CD14-positive monocyte (primary cell): ENCODE measurements at places on chromosomes 7 and 10. TPM values are rescaled to one million over a fixed set of nuclear protein-coding genes. Genes with fewer than 3 reads are reported as not detected.

DNA sequence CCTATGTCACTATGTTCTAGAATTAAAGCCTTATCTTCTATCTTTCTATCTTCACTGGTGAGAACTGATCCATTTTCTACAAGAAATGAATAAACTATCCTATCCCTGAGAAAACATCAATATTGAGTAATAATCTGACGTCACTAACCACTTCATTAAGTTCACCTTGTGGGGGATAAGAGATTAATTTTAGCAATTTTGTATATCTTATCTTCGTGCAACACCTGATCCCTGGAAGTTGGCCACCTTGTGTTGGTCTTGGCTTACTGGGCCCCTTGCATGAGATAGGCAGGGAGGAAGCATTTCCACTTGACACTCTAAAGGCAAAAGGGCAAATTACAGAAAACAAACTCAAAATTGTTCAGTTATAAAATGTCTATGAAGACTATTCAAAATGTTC lies 20.1 kb upstream of the OR6B1 start:
- DNase-seq = no peak

DNA sequence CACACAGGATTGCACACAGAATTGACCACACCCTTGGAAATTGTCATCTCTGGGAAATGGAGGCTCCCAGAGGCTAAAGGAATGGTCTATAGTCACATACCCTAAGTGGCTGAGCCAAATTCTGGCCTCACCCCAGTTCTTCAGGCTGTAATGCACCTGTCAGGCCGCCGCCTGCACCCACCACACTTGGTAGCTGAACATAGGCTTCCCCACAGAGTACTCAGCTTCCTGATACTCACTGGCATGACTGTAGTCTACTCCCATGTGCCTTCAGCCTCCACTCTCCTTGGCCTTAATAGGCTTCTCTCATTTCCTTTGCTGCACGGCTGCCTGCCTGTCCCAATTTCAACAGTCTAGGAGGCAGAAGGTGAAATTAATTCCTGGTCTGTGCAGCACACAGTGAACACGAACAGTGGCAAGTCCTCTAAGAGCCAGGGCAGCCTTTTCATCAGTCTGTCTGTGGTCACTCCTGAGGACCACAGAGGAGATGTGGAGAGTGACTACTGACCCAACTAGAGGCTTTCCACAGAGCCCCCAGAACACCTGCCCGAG lies 42.5 kb downstream of the NUDCD3 start:
- DNase-seq = no peak

Gene SGCE
- polyA plus RNA-seq = not detected

- no peak for DNase-seq
Measured at GRCh38 chr7:66033471-66034385, 41.9 kb upstream of the ASL start.

Gene ALDH18A1
- 2.6 TPM for polyA plus RNA-seq

Gene DOCK1
- 0.35 TPM for polyA plus RNA-seq

GRCh38 chr7:70523249-70523988 lies 608.5 kb upstream of the GALNT17 start:
- no peak for DNase-seq

- DNase-seq = no peak
Measured at GRCh38 chr7:107850216-107850615, 40.8 kb upstream of the DLD start.

- no peak for DNase-seq
Measured at GRCh38 chr10:43122826-43123225, 15.4 kb upstream of the CSGALNACT2 start.

Gene BAIAP2L1
- polyA plus RNA-seq = 0.17 TPM

DNA sequence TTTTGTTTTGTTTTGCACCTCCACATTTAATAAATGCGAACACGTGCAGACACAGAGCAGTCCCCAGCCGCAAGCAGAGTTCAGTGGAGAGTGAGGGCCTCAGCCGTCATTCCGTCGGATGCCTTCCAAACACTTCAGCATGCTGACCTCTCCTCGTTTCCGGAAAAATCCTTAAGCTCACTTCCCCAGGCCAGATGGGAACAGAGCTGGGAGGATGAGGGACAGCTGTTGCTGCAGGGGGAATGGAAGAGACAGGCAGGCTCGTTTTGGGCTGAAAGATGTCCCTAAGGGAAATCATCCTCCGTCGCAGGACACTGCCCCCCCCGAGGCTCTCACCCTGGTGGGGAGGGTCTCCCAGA lies 17.2 kb upstream of the FGFR2 start:
- no peak for DNase-seq

GRCh38 chr10:80598084-80598798 lies 60.5 kb downstream of the SH2D4B start:
- peak; percentile 67 for DNase-seq

DNA sequence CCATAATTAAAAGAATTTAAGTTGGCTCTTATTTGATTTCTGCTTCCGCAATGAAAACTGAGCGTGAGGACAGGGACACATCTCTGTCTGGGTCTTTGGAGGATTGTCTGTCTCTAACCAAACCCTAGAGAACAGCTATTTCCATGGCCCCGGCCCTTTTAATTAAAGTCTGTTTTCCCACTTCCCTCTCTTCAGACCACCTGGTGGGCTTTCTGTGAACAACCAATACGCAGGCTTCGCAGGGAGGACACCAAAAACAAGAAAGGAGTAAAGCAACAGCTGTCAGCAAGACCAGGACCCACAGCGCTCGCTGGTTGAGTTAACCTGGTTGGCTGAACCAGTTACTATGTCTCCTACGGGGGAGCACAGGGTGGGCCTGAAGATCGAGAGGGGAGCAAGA lies 217.1 kb upstream of the FRMD4A start:
- DNase-seq = no peak

Gene TDRD1
- polyA plus RNA-seq = not detected
